ENCODE measurements at places on chromosomes 4 and X.
A peak's percentile ranks its signal among the peaks of the same experiment; 100 is the strongest.

- no peak for DNase-seq
These were observed 11.3 kb downstream of the DTHD1 start for GRCh38 chr4:36292556-36293188.

DNA sequence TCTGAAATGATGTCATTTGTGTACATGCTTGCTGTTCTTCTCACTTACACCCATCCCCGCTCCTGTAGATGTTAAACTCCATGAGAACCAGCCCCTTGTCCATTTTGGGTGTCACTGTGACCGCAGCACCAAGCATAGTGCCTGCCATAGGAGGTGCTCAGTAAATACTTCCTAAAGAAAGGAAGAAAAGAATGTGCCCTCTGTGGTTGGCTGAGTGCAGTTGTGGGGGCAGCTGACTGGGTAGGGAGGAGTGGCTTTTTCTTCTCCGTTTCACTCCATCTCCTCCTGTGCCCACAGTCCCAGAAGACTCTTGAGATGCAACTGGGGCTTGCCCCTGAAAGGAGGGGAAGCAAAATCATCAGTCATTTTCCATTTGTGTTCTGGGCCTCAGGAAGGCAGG is 25.5 kb downstream of the PHEX start:
- DNase-seq, result no peak

DNA sequence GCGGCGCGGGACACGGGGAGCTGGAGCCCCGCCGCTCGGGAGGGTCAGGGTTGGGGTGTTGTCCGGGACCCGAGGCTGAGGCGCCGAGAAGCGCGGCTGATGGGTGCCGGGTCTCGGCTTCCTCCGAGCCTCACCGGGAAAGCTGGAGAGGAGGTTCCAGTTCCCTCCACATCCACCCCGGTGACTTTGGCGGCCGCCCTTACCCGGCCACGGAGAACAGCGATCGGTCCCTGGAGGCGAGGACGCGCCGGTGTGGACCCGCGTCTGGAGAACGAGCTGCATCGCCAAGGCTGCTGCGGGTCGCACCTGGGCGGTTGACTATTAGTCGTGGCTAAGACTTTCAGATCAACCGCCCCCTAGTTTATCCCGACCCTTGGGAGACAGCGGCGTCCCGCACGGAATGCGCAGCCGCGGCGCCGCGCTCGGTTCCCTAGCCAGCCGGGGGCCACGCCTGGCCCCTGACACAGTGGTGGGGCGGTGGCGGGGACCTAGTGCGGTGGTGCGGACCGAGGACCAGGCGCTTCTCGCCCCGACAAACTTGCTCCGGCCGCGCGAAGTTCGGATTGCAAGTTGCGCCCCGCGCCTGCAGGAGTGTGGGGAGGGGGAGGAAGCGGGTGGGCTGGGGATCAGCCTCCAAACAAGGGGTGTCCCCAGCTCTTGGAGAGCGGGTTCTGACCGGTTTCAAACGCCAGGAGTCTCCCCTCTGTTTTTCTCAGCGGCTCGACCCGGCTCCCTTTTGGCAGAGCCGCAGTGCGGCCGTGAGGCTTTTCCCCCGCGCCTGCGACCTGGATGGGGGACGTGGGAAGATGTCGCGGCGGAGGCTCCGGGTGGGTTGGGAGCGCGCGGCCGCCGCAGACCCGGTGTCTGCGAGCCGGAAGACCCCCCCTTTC is 568 bp downstream of the FHDC1 start:
- peak; percentile 61 for DNase-seq

- DNase-seq, result no peak
These were observed 12.2 kb downstream of the SRD5A3 start for GRCh38 chr4:55358246-55358645.

- DNase-seq, result no peak
These were observed 63.1 kb upstream of the AFAP1 start for GRCh38 chr4:8002525-8003309.

All from glutamatergic neuron (in vitro differentiated cells).